ENCODE measurements at places on chromosomes 6 and 20.

DNA sequence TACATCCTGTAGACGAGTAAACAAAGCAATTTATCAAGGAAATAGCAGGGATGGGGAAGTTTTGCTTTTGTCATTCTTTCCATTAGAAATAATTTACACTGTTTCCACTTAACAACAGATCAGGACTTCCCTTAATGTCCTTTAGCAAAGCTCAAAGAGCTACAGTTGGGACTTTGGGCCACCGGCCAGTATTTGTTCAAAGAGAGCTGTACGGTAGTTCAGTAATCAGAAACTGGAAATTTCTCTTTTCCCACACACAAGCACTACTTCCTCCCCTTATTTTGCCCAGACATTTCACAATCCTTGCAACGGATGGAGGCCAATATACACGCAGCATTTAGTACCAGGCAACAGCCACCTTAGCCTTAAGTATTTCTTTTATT lies 12.1 kb upstream of the HINT3 start:
- DNase-seq = no peak

- DNase-seq = no peak
These were observed 341.6 kb downstream of the PRKN start for GRCh38 chr6:162385980-162386379.

- DNase-seq = no peak
These were observed 67.8 kb downstream of the SCAND1 start for GRCh38 chr20:35886537-35886936.

DNA sequence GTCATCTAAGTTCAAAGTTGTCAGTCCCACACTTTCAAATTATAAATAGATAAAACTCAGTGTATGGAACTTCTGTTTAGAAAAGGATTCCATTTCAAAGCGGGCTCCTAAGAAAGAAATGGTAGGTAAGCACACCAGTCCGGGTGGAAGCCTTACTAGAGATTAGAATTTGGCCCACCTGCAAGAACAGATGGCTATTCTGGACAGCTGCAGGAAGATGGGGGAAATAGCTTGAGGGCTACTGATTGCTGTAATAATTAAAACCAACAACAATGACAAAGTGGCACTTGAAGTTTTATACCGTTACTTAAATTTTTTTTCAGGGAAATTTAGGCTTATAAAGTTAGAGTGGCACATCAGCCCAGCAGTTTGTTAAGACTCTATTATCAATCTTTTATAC lies 83.3 kb downstream of the HIVEP2 start:
- DNase-seq = no peak

DNA sequence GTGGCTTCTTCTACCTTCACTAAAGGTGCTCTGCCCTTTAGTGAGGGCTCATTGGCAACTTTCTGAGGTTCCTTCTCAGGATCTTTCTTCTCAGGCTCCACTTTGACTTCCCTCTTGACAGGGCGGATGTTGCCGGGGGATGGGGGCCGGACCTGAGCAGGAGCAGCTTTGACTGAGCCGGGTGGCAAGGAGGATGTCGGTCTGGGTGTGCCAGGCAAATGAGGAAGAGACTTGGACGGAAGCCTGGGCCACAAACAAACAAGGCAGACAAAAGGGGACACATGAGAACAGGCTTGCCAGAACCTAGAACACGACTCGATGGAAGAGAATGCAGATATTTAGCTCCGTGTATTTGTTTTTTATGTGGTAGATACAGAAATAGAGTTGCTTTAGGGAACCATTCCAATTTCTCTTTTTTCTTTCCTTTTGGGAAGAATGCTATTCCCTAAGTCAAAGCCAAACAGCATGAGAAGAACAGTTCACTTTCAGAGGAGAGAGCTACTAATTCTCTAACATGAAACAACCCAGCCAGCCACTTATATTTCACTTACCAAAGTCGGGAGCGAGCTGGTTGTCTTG lies 76.2 kb upstream of the BCLAF1 start:
- DNase-seq = peak; percentile 11

GRCh38 chr20:19056909-19057308 lies 155.5 kb upstream of the SLC24A3 start:
- no peak for DNase-seq

DNA sequence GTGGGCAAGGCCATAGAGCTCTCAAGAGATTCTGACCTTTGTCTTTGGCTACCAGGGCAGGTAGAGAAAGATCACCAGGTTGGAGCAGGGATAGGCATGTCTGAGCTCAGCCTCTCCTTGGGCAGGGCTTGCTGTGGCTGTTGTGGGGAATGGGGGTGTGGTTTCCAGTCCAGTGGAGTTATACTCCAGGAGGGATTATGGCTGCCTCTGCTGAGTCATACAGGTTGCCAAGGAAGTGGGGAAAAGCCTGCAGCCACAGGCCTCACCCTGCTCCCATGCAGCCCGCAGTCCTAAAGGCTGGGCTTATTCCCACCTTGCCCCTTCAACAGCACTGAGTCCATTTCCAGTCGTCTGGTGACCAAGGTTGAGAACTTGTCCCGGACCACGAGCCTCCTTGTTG lies 21.9 kb downstream of the MEP1A start:
- no peak for DNase-seq

- no peak for DNase-seq
These were observed 64.0 kb downstream of the BLOC1S5 start for GRCh38 chr6:8000188-8000596.

- DNase-seq = no peak
These were observed 153.3 kb downstream of the PKHD1 start for GRCh38 chr6:51934098-51934497.

DNA sequence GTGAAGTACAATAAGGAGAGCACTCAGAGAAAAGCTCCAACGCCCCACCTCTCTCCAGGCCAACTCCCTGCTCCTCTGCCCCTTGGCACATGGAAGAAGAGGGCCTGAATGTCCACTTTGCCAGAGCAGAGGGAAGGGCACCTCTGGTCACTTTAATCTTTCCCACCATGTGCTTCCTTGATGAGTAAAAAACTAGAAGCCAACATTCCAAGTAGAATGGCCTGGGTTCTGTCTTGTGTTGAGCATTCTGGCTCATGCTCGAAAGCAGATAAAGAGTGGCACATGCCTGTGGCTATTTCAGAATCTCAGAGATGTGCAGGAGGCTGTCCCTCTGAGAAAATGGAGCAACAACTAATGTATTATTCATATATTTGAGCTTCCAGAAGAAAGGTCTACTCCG lies 177.4 kb upstream of the PLN start:
- DNase-seq = no peak

DNA sequence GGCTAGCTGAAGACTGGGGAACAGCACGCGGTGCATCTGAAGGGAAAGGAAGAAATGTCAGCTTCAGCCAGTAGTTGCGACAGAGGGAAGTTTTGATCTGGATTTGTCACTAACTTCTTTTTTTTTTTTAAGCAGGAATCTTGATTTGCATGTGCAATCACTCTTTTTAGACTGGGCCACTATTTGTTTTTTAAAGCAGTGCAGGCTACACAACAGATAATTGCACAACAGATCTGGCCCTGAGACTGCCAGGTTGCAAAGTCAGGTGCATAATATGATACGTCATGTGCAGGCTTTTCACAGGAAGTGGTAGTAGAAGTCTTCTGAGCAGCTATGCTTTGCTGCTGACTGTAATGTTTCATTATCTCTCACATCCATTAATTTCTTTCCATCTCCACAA lies 13.5 kb downstream of the PFDN4 start:
- no peak for DNase-seq

DNA sequence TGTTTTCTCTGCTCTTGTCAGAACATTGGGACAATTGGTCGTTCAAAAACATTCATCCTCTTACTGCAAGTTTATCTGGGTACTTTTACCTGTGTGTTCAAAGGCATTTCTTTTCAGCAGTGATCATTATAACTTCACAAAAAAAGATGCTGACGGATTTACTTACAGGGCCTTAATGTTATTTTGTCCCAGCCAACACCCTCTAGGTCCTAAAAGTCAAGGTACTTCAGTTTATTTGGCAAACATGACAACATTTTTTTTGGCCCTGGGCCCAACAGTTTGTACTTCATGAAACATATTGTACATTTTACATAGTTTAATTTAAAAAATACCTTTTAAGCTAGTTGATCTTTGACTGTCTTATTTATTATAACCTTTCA lies 241.2 kb upstream of the TAB2 start:
- no peak for DNase-seq

Data from stimulated activated CD4-positive, alpha-beta T cell treated with anti-CD3 and anti-CD28 coated beads, Interleukin-4, amount 100 ng/mL, for 1 hour (primary cell).